ENCODE measurements at places on chromosomes 16 and 17. TPM values are rescaled to one million over a fixed set of nuclear protein-coding genes. Genes with fewer than 3 reads are reported as not detected.

DNA sequence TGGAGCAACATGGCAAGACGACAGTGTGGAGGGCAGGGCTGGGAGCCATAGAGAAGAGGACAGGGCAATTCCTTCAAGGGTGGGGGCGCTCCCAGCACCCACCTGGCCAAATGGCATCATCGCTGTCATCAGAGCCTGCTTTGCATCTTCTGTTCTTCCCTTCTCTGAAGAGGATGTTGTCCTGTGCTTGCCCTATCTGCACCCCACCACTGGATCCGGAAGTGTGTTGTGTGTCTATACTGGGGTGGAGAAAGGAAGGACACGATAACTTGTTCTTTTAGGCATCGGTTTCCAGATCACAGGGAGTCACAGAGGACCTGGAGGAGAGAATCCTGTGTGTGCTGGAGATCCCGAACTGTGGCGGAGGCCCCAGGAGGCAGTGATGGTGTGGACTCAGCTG is 25.7 kb upstream of the ANKRD40CL start:
- H3K4me1 ChIP-seq, result peaks cover 5% of the 10 kb centered on the region
- no peaks in the 10 kb centered on the region for H3K27me3 ChIP-seq
- H3K36me3 ChIP-seq, result no peaks in the 10 kb centered on the region
- no peak overlapping the region for H3K27ac ChIP-seq
- H3K4me3 ChIP-seq, result no peak overlapping the region

DNA sequence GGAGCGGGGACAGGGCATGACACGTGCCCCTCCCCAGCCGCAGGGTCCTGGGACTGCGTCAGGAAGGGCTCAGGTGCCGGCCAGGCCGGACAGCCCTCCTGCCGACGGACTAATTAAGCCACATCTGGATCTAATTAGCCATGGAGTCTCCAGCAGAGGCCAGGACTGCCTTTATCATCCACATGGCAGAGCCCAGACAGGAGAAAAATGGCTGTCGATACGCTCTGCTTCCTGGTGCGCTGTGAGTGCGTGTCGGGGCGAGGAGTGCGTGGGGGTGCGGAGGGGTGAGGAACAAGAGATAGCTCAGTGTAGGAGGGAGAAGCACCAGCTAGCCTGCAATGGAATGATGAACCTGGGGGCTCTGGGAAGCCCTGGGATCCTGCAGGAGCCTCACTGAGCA is 218.8 kb downstream of the IRF8 start:
- no peak overlapping the region for H3K27ac ChIP-seq
- no peaks in the 10 kb centered on the region for H3K36me3 ChIP-seq
- H3K27me3 ChIP-seq, result no peaks in the 10 kb centered on the region
- DNase-seq, result no peak
- peaks cover 12% of the 10 kb centered on the region for H3K4me1 ChIP-seq

- H3K36me3 ChIP-seq, result no peaks in the 10 kb centered on the region
- no peak overlapping the region for H3K27ac ChIP-seq
- no peaks in the 10 kb centered on the region for H3K4me1 ChIP-seq
- no peaks in the 10 kb centered on the region for H3K27me3 ChIP-seq
- H3K4me3 ChIP-seq, result no peak overlapping the region
- peak; percentile 74 for DNase-seq
Measured at GRCh38 chr17:44522883-44523671, 19.9 kb upstream of the GPATCH8 start.

GRCh38 chr17:64392300-64392699 is 1.6 kb upstream of the PECAM1 start:
- no peaks in the 10 kb centered on the region for H3K27me3 ChIP-seq
- H3K4me3 ChIP-seq, result no peak overlapping the region
- H3K27ac ChIP-seq, result no peak overlapping the region
- H3K36me3 ChIP-seq, result no peaks in the 10 kb centered on the region
- H3K4me1 ChIP-seq, result no peaks in the 10 kb centered on the region

DNA sequence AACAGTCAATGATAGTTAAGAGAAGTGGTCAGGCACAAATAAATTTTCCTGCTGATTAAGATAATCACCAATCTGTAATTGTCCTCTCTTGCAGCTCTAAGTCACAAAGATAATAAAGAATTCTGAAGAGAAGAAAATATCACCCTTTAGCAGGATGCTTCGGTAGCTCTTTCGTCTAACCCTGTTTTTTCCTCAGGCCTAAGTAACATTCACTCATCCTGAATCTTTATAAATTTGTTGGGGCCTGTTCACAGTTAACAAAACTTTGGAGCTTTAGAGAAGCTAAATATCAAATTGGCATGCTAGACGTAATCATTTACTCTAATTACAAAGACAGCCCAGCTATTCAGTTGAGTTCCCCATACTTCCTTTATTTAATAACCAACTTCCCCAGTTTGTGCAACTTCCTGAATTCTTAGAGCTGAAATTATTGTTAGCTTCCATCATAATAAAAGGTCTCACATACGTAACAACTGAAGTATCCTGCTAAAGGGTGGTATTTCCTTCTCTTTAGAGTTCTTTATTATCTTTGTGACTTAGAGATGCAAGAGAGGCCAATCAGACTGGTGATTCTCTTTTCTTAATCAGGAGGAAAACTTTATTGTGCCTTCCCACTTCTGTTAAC is 118.6 kb downstream of the TANGO6 start:
- DNase-seq, result no peak
- no peaks in the 10 kb centered on the region for H3K4me1 ChIP-seq
- no peak overlapping the region for H3K4me3 ChIP-seq
- no peaks in the 10 kb centered on the region for H3K27me3 ChIP-seq
- no peak overlapping the region for H3K27ac ChIP-seq

DNA sequence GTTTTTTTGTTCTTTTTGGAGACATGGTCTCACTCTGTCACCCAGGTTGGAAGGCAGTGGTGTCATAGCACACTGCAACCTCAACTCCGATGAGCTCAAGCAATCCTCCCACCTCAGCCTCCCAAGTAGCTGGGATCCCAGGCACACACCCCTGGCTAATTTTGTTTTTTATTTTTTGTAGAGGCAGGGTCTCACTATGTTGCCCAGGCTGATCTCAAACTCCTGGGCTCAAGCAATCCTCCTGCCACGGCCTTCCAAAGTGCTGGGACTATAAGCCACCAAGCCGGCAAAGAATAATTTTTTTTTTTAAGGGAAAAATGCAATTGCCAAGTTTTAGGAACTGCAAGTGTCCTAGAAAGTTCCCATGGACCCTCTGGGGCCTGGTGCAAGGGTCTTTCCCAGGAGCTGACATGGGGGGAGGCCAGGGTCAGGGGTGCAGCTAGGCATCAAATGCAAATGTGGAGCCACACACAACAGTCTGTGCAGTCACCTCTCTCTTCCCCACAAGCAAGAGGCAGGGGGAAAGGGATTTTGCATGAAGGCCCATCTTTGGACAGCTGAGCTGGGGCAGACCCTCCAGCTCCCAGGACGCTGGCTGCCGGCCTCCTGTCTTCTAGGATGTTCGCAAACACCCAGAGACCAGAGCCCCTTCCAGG is 20.1 kb upstream of the BCAR1 start:
- no peak for DNase-seq
- no peaks in the 10 kb centered on the region for H3K27me3 ChIP-seq
- no peaks in the 10 kb centered on the region for H3K36me3 ChIP-seq
- H3K27ac ChIP-seq, result no peak overlapping the region

DNA sequence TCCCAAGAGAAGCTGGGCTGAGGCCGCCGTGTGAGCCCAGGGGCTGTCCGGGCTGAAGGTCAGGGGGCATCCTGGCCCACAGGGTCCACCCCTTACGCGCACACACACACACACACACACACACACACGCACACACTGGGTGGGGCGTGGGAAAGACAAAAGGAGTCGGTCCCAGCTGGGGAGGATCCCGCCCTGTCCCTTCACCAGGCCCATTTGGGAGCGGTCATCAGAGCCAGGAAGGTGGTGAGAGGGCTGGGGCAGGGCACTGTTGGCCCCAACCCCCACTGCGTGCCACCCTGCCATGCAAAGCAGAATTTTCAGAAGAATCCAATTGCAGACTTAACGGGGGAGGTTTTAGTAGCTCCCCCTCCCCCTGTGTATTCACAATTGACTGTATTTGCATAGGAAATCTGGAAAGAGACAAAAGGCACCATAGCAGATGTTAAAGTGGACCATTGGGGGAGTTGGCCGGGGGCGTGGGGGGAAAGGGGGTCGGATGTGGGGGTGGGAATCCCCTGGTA is 11.3 kb upstream of the CD300A start:
- peaks cover 21% of the 10 kb centered on the region for H3K4me1 ChIP-seq
- peak overlapping the region; percentile 84 for H3K27ac ChIP-seq
- no peak overlapping the region for H3K4me3 ChIP-seq
- no peak for DNase-seq
- H3K27me3 ChIP-seq, result no peaks in the 10 kb centered on the region

The NLE1 gene
- 6.7 TPM for polyA plus RNA-seq

The DBNDD1 gene
- 21.0 TPM for polyA plus RNA-seq

The KRT28 gene
- polyA plus RNA-seq, result not detected

The ARL5C gene
- polyA plus RNA-seq, result not detected

The ATP1B2 gene
- 2.2 TPM for polyA plus RNA-seq

The GCGR gene
- 2.5 TPM for polyA plus RNA-seq

Measured in hepatocyte (in vitro differentiated cells).